ENCODE measurements at places on chromosomes 2 and 18. TPM values are rescaled to one million over a fixed set of nuclear protein-coding genes. Genes with fewer than 3 reads are reported as not detected.
A peak's percentile ranks its signal among the peaks of the same experiment; 100 is the strongest.

- no peak for DNase-seq
These were observed 24.9 kb upstream of the TWIST2 start for GRCh38 chr2:238822955-238823354.

DNA sequence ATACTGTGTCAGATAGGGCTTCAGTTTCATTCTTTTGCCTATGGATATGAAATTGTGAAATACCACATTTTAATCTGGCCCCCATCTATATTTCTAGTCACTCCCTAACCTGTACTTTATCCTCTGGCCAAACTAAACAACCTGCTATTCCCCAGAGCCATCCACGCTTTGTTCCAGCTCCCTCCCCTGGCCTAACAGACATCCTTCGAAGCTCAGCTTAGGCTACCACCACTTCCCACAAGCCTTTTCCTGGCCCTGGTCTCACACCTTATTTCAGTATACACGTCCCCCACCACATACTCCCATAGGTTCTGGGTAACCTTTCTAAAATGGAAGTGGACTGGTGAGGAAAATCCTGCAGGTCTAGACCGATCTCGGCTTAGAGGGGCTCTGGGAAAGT is 55.4 kb downstream of the MAP4K3 start:
- no peak for DNase-seq

GRCh38 chr2:71558300-71559051 is 105.1 kb downstream of the DYSF start:
- DNase-seq = no peak

GRCh38 chr2:36246320-36246990 is 109.1 kb upstream of the CRIM1 start:
- DNase-seq = no peak

DNA sequence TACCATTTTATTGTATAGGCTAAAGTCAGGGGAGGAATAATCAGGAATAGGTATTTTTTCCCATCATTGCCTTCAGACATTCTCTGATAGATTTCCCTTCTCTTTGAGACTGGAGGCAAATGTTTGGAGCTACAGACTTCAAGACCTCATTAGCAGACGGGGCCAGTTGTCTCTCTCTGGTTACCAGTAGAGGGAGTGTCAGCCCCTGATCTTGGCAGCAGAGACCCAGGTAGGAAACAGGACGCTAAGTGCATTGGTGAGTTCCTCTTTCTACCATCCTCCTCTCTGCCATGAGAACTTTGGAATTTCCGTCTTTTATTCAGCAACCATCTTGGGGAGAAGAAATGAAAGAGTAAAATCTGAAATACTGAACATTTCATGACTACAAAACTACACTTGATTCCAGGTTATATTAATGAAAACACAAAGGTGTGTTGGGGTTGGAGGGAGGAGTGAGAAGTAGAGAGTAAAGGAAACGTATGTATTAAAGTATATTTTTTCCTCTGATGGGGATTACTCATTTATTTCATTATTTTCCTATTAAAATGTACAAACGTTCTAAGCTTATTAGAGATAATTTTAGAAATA is 186.2 kb upstream of the GCFC2 start:
- no peak for DNase-seq

DNA sequence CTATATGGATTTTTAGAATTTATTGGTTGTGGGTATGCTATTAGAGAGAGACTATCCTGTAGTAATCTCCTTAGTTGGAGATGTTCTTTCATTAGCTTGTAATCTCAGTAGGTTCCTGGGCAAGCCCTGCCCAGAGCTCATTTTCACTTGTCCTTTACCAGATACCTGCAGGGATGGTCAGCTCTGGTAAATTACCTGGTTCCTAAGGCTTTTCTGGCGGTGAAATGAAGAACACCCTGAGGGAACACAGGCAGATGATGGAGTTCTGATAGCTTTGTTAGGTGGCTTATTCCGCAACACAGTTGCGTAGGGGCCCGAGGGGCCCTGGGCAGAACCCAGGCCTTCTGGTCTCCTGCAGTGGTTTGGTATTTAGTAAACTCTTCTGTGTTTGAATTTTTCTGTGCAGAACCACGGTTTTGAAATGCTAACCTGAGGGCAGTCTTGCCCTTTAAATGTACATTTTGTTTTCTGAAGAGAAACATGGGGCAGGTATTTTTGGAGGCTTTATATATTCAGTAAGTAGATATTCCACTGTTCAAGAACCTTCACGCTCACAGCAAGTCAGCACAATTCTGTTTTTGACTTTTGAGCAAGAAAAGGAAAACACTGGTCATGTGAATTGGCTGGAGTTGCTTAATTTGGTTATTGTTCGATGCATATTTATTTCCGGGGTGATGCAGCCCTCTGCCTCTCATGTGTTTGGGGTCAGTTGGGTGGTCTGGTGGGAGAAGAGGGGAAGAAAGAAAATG is 22.4 kb downstream of the ZNF532 start:
- DNase-seq = no peak

- peak; percentile 97 for DNase-seq
These were observed at the start of gene HS6ST1 for GRCh38 chr2:128318776-128319464. Gene HS6ST1 (minus strand): TSS chr2:128318868. CDS start chr2:128318563, 305 bp downstream.

DNA sequence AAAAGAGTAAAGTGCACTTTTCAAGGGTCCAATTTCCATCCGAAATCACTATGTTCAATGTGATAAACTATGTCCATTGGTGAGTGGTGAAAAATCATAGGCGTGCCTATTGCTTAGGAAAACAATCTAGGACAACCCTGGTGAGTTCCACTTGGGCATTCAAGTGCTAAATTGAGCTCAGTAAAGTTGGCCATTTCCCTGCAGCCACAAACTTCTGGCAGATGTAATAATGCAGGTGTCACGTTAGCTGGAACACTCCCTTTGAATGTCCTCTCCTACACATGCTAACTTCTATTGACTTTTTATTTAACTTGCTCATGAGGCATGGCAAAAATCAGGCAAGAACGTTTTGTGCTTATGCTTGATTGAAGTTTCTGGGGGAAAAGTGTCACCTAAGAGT is 67.1 kb downstream of the CPS1 start:
- DNase-seq = no peak

DNA sequence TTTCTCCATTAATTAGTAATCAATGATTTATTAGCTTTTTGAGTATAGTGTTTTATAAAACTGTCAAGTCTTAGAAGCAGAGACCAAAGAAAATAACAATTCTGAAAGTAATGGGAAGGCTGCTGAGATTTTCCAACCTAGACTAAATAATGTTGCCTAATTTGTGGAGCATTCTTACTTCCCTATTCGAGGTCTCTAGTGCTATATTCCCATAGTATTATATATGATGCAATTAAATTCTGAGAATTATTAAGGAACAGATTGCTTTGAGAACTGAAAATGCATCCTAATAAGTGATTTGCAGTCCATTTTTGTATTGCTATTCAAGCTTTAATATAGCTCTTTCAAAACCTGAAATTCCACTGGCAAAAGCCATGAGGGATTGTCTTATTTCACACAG is 27.7 kb upstream of the DOCK10 start:
- no peak for DNase-seq

DNA sequence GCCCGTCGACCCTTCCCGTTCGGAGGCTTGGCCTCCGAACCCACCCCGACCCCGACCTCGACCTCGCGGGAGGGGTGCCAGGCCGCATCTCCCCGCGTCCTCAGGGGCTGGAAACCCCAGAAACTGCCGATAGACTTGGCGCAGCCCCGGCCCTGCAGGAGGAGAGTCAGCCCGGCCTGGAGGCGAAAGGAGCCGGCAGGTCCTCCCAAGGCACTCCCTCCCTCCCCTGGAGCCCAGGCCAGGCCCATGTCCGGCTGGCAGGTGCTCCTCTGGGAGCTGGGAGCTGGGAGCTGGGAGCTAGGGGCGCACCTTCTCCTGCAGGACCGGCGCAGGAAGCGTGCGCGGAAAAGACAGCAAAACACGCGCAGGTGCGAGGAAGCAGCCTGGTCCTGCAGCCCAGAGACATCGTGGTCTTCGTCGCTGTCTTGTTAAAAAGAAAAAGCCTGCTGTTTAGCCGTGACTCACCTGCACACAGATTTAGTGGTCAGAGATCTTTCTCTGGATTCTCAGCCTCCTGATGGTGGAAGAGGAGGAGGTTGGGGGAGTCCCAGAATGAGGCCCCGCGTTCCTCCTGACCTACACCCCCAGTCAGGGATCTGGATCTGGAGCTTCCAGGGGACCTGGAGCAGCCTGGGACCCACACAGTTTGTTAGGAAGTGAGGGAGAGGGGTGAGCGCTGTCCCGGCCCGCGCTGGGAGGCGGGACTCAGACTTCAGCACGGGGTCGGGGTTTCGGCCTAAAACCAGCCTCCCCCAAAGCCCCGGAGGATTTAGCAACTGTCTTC is 660 bp upstream of the MBP start:
- peak; percentile 94 for DNase-seq

DNA sequence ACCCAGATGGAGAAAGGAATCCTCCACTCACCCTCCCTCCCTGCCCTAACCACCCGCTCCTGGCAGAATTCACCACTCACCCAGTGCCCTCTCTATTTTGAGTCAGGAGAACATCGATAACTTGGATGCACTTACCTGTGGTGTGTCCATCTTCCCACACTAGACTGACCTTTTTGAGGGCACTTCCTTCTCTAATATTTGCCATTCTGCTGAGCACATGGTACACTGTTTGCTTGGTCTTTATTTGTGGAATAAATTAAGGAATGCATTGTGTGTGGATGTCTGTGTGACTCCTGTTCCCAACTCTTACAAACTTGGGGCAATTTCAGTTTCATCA is 133.7 kb downstream of the ACKR3 start:
- DNase-seq = no peak

GRCh38 chr2:106147665-106148064 is 46.4 kb downstream of the UXS1 start:
- no peak for DNase-seq

- DNase-seq = no peak
These were observed 632.9 kb downstream of the CCDC85A start for GRCh38 chr2:56816666-56817065.

GRCh38 chr2:97747716-97748115 is 34.3 kb downstream of the ZAP70 start:
- DNase-seq = no peak

GRCh38 chr18:27104743-27105142 is 80.4 kb downstream of the CHST9 start:
- DNase-seq = no peak

DNA sequence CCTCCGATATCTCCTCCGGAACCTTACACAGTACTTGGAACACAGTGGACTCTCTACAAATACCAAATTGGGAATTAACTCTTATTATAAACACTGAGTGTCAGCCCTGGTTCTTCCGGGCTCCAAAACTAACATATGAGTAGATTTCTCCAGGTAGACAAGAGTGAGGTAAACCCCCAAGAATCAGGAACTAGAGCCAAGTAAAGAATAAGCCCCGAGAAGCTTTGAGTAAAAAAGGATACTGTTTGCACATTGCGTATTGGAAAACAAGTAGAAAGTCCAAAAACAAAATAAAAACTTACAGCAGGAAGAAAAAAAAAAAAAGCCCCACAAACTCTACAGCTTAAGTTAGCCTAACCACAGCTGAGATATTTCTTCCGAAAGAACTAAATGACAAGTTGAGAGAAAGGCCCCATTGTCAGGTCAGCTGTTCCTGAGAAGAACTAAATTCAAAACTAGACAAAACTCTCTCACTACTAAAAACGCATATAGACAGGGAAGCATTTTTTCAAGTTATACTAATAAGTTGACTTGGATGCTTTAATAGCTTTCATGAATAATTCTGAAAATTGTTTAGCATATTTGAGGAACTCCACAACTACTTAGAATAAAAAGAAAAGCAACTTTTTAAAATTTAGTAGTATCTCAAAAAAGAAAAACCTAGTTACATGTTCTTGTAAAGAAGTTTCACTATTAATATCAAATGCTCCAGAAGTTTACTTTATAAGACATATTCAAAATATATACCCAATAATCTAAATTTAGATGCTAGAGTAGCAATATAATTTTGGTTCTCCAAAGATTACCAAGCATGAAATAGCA is 4.3 kb upstream of the HAAO start:
- no peak for DNase-seq

DNA sequence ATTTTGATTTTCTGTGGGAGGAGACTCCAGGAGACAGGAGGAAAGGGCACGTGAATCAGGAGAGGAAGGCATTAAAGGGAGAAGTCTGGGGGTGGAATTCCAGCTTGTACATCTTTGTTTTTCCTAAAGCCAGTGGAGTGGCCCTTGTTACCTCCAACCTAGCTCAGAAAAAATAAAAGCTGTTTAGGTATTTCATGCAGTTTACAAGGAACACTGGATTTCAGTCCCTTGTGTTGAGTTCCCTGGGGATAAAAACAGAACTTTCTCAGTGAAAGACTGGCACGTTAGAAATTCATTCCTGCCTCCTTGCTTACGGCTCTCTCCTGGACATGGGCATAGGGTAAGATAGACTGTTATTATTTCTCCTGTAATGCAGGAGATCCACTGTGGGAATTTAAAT is 170.2 kb downstream of the ZEB2 start:
- DNase-seq = no peak

DNA sequence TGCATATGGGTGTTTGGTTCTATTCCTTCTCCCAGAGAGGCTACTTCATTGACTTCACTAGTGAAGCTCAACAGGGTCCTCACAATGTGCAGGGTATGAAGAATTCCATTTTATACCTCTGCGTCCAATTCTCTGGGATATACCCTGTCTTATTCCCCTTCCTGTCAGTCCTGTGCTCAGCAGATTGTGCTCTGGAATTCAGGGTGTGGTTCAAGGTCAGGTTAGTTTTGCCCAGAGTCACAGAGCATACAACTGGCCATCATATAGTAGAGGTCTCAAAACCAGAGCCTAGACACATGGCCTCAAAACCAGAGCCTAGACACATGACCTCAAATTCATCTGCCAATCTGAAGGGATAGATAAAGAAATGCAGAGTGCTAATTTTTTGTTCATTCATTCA is 38.8 kb upstream of the VIT start:
- DNase-seq = no peak

DNA sequence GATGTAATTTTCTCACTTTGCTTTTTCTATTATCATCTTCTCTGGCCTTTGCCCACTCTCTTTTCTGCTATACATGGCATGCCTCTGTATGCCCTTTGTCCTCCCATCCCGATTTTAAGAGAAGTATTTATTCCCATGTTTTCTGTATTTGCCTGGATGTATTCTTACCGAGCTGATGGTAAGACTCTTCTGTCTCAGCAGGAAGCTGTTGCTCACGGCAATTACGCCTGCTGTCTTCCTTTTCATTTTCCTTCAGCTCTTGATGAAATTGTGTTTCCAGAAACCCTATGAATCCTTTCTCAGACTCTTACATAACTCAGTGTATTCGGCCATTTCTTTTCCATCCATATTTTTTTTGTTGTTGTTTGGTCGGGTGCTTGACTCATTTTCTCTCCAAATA is 121.6 kb downstream of the SP3 start:
- DNase-seq = no peak

DNA sequence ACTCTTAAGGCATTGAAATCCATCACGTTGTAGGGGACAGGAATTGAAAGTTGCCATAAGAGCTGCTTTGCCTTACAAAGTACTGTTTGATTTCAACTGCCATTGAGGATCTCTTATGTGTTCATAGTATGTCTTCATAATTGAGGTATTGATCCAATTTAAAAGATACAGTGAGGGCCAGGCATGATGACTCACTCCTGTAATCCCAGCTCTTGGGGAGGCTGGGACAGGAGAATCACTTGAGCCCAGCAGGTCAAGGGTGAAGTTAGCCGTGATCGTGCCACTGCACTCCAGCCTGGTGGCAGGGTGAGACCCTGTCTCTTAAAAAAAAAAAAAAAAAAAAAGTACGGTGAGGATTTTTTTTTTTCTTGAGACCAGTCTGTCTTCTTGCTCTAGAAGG is 91.7 kb upstream of the EML6 start:
- no peak for DNase-seq

Gene ZBTB7C
- 51.3 TPM for total RNA-seq

Gene DNER
- 20.1 TPM for total RNA-seq

Gene WDCP
- 3.5 TPM for total RNA-seq

Gene TNFAIP6
- total RNA-seq = 1.9 TPM

Gene ZEB2
- 13.8 TPM for total RNA-seq

Gene ERICH2
- total RNA-seq = not detected

Gene ANKRD36
- total RNA-seq = 13.9 TPM

Gene IL37
- total RNA-seq = 315 TPM
